Brain microvascular endothelial cell (primary cell): ENCODE measurements at places on chromosomes 11 and 22.

DNA sequence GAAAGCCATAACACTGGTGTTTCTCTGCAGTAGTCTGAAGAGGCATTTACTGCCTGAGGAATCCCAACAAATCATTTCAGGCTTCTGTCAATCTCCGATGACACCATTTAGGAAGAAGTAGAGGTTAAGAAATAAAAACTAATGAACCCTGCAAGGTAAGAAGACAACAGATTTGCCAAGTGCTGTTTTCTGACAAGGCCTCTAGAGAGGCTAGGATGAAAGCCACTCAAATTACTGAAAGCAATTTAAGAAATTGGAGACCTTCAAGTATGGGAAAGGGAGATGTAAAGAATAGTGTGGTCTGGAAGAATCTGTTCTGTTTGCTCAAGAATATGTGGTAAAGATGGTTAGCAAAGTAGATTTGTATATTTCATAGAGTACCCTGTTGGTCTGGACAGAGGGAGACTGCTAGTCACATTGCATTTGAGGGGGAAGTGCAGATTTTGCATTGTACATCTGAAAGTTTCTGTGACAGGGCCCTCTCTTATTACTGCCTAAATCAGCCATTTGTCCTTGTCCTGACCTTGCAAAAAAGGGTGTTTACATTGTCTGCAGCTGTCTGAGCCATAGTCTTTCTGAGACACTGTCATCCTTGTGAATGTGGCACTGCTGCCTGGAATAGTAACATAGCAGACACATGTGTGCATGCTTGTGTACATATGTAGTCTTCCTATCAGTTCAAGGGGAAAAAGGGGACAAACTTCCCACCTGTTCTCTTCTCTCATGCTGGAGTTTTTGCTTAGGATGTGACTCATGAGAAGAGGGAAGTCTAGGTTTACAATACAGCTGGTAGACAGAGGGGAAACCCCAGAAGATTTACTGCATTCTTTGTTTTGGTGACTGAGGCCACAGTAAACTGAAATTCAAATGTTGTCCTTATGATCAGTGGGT is 640.2 kb upstream of the KIRREL3 start:
- peak; percentile 24 for DNase-seq

DNA sequence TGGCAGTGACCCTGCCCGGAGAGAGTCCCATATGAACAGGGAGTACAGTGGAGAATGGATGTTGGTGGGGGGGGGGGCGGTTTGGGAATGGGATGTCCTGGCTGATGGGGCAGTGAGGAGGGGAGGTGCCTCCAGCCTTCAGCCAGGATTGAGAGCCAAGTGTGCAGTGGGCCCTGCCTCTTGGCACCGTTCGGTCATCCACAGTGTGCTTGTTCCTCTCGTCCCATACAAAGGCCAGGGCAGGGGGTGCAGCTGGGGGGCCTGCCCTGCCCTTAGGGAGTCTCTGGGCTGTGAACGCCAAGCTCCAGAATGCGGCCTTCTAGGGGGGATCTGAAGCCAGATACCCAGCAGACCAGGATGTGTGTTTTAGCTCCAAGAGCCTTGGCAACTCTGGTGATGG is 34.0 kb downstream of the KCNC1 start:
- DNase-seq = no peak

- no peak for DNase-seq
Observed at GRCh38 chr11:79525257-79525656, 84.4 kb upstream of the TENM4 start.

DNA sequence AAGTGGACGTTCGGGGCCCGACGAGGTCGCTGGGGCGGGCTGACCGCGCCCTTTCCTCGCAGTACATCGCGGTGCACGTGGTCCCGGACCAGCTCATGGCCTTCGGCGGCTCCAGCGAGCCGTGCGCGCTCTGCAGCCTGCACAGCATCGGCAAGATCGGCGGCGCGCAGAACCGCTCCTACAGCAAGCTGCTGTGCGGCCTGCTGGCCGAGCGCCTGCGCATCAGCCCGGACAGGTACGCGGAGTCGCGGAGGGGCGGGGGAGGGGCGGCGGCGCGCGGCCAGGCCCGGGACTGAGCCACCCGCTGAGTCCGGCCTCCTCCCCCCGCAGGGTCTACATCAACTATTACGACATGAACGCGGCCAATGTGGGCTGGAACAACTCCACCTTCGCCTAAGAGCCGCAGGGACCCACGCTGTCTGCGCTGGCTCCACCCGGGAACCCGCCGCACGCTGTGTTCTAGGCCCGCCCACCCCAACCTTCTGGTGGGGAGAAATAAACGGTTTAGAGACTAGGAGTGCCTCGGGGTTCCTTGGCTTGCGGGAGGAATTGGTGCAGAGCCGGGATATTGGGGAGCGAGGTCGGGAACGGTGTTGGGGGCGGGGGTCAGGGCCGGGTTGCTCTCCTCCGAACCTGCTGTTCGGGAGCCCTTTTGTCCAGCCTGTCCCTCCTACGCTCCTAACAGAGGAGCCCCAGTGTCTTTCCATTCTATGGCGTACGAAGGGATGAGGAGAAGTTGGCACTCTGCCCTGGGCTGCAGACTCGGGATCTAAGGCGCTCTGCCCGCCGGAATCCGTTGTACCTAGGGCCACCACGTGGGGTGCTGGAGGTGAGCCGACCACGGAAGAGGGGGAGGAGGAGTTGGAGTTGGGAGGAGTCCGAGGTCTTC is 771 bp downstream of the MIF start:
- peak; percentile 58 for DNase-seq

DNA sequence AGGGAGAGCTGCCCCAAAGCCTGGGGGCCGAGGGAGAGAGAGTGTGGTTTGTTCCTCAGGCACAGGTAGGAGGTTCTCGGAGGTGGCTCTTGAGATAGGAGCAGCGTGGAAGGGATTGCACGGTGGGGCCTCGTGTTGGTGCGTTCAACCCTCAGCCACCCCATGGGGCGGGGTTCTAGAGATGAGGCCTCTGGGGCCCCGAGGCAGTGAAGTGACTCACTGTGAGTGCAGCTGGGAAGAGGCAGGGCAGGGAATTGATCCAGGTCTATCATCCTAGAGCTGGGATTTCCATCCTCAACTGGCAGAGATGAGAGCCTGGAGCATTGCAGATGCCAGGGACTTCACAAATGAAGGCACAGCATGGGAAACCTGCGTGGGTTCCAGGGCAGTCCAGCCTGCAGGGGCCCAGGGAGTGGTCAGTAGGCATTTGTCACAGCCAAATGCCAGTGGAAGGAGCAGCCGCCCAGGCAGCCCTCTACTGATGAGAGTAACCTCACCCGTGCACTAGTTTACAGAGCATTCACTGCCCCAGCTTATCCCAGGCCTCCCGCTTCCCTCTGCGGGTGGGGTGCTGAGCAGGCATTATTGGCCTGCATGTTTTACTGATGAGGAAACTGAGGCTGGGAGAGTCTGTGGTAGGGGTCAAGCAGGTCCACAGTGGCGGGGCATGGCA is 5.1 kb upstream of the SMARCB1 start:
- DNase-seq = peak; percentile 32

- no peak for DNase-seq
Observed at GRCh38 chr11:66118847-66119246, 48.8 kb downstream of the PACS1 start.

DNA sequence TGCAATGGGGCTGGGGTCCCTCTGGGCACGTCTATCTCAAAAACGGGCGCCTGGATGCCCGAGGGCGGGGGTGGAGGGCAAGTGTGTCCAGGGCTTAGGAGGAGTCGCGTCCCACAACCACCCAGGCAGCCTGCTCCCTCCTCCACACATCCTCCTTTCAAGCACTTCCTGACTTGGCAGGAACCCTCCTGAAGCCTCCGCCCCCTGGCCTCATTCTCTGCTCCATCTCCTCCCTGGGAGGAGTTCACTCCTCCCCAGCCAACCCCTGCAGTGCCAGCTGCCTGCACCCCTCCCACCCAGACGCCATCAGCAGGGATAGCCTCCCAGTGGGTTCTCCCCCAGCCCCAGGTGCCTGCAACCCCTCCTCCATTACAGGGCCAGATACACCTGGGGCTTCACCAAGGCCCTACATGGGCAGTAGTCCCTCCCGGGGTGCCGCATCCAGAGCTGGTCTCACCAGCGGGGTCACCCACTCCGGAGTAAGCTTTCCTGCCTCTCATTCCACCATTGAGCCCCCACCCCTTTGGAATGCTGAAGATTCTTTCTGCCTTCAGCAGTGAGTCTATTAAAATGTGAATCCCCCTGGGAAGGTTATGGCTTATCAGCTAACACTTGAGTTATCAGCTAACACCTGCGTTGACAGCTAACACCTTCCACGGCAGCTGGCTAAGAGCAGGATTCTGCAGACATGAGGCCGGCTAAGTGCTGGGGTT is 24.4 kb downstream of the RTN4R start:
- peak; percentile 55 for DNase-seq

DNA sequence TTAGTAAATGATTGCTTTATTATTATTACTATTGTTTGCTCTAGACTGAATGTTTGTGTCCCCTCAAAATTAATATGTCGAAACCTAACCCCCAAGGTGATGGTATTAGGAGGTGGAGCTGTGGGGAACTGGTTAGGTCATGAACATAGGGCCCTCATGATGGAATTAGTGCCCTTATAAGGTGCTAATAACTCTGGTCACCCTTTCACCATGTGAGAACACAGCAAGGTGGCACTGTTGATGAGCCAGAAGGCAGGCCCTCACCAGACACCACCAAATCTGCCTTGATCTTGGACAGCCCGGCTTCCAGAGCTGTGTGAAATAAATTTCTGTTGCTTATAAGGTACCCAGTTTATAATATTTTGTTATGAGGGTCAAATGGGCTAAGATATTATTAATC is 95.8 kb downstream of the BDNF start:
- DNase-seq = no peak

DNA sequence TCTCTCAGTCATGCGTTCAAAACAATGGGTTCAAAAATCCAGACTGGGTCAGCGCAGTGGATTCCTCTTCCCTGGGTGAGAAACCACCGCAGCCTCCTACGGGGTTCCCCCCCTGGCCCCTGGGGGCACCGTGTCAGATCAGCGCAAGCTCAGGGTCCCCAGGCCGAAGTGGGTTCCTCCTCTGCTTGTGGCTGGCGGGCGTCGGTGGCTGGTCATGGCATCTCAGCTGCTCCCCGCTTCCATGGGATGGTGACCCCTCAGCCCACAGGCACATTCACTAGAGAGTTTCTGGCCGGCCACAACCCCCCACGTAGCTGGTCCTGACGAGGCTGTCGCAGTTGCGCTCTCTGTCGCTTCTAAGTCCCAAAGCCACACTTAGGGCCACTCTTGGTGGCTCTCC is 389.8 kb downstream of the TBC1D22A start:
- DNase-seq = no peak

DNA sequence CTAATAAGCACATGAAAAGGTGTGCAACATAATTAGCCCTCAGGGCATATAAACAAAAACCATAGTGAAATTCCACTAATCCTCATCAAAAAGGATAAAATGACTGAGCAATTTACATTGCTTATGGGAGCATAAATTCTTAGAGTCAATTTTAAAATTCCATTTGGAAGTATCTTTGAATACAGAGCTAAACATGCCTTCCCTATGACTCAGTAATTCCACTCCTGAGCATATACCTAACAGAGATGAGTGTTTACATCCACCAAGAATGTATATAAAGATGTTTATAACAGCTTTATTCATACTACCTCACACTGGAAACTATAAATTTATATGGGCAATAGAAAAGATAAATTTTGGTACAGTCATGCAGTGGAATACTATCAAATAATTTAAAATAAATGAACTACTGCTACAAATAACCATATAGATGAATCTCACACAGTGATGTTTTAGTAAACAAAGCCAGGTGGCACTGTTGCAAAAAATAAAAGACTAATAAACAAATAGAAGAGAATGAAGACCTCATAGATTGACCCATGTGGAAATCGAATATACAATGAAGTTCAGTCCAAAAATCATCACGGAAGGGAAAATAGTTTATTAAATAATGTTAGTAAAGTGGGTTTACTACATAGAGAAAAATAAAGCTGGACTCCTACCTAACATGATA is 8.2 kb upstream of the OR2D2 start:
- no peak for DNase-seq

- no peak for DNase-seq
Observed at GRCh38 chr11:63939397-63939891, 642 bp downstream of the NAA40 start.

DNA sequence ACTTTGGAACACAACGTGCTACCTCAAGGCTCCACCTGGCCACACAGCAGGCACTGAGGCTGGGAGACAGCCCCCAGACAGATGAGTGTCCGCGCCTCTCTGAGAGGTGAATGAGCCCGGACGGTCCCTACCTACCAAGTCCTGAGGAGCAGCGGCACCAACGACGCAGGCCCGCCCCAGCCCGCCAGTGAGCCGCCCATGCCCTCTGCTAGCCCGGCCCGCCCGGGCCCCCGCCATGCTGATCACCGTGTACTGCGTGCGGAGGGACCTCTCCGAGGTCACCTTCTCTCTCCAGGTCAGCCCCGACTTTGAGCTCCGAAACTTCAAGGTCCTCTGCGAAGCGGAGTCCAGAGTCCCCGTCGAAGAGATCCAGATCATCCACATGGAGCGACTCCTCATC is at the start of gene DDI1:
TSS of gene DDI1 (plus strand) at position 53 of the 400 bp plus-strand sequence. CDS start at position 236, 183 bp downstream.
- DNase-seq = no peak

DNA sequence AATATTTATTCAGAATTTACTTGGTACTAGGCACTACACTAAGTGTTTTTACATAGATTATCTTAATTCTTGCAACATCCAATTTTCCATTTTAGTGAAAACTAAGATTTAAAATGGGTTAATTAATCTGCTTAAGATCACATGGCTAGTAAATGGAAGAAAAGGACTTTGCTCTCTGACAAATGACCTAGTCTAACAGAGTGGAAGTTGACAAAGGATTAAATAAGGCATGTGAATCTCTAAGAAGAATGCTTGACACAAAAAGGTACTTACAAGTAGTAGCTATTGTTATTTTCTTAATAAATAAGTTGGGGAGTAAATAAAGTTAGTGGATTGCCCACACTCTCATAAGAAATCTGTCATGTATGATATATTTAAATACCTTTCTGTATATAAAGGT is 584.8 kb downstream of the DLG2 start:
- DNase-seq = no peak

DNA sequence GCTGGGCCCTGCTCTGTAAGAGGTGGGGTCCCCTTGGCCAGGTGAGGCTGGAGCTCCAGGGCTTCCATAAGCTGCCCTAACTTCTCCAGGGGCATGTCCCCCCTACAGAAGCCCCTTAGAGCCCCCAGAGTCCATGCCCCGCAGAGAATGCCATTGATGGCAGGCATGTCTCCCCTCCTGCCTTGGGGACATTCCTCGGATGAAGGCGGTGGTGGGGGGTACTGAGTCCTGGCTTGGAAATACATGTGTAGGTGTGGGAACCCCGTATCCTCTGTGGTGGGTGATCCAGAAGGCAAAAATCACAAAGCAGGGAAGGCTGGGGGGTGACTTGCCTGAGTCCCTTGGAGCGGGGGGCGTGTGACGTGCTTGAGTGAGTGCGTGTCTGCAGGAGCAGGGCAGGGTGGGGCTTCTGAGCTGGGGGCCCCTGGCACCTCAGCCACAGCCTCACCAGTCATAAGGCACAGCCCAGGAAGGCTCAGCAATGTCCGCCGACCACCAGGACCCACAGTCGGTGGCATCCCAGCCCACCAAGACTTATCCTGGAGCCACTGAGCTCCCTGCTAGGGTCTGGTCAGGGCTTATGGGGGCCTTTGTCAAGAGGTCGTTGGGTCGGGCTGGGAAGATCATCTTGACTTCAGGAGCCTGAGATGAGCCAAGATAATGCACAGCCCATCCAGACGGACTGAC is 69.8 kb upstream of the KCNQ1OT1 start:
- no peak for DNase-seq
